Activated CD8-positive, alpha-beta memory T cell treated with anti-CD3 and anti-CD28 coated beads for 1 hour (primary cell): ENCODE measurements at places on chromosomes 4 and X.

DNA sequence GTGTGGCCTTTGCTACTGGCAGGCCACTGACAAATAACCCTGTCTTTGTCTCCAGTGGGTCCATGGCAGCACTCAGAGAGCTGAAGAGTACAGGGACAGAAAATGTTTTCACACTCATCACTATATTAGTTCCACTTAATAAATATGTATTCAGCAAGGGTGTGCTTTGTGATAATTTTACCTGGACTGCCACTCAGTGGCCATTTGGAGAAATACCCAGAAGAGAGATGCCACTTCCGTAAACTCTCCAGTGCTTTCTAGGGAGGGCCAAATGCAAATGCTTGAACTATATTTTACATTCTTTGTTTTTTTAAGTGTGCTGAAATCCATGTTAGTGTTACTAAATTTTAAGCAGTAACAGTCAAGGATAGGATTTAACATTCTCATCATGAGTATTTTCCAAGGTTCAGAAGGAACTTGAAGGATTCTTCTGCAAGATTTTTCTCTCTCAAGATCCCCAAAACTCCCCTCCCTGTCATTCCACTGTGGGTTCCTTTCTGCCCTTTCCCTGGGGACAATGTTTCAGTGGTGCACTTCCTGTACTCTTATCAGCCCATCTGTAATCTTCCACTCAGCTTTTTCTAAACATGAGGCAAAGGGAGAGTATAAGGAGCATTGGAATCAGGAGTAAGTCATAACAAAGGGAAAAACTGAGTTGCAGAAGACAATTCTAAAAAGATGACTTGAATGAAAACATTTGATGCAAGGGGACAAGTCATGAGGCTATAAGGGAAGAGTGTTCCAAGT lies 46.0 kb downstream of the TFDP3 start:
- DNase-seq: no peak

GRCh38 chr4:82753725-82754410 lies 44.7 kb downstream of the SCD5 start:
- no peak for DNase-seq

GRCh38 chr4:68997040-68997439 lies 45.4 kb upstream of the UGT2A3 start:
- DNase-seq: no peak

- DNase-seq: no peak
These were observed 429.2 kb upstream of the TRAM1L1 start for GRCh38 chr4:117514391-117515175.

GRCh38 chr4:179372242-179372641 lies 1930.0 kb upstream of the AGA start:
- no peak for DNase-seq

- no peak for DNase-seq
These were observed 138.9 kb upstream of the ITM2A start for GRCh38 chrX:79506001-79506400.

GRCh38 chr4:124431653-124432192 lies 280.8 kb downstream of the ANKRD50 start:
- no peak for DNase-seq

- no peak for DNase-seq
These were observed 122.5 kb upstream of the TEX13D start for GRCh38 chrX:124209792-124210576.

- no peak for DNase-seq
These were observed 76.2 kb downstream of the CXCL13 start for GRCh38 chr4:77681792-77682191.

DNA sequence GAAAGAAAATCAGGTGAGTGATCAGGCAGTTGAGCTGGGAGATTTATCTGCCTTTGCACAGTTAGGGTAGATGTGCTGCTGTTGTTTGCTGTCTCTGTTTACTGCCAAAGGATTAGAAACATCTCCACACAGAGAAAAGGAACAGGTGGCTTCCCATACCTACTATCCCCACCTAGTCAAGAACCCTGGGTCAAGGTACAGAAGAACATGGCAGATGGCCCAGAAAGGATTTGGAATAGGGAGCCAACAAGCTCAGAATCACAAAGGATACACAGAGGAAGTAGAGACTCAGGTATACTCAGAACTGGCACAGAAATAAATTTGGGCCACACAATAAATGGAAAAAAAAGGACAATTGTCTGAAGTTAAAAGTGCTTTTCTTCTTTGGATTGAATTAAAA lies 64.3 kb downstream of the TIGD2 start:
- no peak for DNase-seq

- DNase-seq: no peak
These were observed 643 bp downstream of the FHL1 start for GRCh38 chrX:136147976-136148375.

DNA sequence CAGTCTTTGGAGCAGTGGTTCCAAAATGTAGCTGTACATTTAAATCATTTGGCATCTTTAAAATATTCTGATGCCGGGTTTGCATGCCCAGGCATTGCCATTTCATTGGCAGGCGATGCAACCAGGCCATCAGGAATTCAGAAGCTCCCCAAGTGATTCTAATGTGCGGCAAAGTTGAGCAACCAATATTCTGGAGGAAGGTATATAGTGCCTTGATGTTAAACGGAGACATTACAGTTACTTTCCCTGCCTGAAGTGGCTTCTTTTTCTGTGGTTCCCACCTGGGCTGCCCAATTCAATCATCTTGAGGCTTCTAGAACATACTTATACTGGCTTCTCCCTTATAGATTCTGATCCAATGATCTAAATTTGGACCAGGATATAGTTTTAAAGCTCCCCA lies 68.7 kb upstream of the PGM2 start:
- DNase-seq: no peak

DNA sequence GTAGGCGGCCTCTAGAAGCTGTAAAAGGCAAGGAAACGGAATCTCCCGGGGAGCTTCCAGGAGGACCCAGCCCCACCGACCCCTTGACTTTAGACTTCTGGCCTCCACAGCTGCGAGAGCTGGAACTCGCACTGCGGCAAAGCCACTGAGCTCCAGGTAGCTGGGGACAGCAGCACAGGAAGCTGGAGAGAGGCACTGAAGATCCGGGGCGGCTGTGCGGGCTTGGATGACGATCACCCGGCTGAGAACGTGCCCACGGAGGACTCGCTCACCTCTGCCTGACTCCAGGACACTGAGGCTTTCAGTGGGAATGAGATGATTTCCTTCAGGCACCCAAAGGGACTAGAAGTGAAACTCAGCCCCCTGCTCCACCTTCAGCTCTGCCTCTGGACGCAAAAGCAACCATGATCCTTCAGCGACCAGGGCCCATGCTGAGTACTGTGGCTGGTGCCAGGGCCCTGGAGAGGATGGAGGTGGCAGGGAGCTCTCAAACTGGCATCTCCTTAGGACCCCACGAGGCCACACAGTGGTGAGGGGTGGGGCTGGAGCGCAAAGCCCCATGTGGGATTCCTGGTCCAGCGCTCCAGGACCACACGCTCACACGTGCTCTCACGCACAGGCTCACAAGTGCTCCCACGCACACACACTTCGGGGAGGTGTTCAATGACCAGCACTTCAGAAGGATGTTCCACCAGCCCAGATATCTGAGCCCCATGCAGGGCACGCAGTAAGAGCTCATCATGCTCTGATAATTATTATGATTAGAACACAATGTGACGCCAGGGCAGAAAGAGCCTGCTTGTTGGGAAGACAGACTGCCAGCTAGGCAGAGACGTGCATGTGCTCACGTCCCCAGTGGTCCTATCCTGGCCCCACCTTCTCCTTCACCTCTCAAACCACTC lies 47.2 kb downstream of the ADRA2C start:
- DNase-seq: no peak

DNA sequence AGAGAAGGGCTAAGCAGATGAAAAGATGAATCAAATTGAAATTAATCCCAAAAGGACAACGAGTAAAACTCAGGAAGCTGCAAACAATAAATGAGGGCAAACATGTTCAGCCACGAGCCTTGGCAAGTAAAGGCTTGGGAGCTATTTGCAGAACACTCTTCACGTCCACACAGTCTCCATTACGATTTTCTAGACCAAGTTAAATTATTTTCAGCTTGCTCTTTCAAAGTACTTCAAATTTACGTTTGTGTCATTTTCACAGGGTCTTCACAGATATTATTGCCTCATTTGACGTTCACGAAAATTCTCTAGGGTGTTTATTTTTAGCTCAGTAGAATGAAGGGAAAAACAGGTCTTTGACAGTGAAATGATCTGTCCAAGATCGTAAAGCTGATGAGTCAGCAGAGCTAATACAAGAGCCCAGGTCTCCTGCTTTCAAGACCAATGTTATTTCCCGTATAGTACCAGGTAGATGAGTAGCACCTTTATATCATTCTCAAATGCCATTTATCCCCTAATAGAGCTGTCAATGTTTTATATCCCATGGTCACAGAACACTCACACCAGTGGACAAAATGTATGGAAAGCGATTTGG lies 20.9 kb downstream of the KLB start:
- DNase-seq: no peak

DNA sequence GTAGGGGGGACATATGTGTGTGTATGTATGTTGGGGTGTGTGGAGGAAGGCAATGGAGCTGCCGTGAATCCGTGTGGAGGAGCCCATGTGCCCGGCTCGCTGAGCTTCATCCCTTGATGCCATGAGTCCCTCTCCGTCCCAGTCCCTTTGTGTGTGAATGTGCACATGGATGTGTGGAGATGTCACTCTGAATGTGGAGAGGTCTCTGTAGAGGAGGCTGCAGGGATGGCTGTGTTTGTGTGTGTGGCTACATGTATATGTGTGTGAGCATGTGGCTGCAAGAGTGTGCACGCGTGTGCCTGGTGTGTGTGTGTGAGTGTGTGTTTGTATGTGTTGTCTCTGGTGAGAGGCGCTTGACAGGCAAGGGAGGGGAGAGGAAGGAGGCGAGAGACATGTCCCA lies 1.3 kb downstream of the DLG3 start:
- DNase-seq: no peak

DNA sequence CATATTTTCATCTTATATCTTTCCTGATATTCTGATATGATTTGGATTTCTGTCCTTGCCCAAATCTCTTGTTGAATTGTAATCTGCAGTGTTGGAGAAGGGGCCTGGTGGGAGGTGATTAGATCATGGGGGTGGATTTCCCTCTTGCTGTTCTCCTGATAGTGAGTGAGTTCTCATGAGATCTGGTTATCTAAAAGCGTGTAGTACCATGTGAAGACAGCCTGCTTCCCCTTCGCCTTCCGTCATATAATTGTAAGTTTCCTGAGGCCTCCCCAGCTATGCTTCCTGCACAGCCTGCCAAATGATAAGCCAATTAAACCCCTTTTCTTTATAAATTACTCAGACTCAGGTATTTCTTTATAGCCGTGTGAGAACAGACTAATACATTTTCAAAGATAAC lies 77.2 kb downstream of the ANKRD50 start:
- no peak for DNase-seq

DNA sequence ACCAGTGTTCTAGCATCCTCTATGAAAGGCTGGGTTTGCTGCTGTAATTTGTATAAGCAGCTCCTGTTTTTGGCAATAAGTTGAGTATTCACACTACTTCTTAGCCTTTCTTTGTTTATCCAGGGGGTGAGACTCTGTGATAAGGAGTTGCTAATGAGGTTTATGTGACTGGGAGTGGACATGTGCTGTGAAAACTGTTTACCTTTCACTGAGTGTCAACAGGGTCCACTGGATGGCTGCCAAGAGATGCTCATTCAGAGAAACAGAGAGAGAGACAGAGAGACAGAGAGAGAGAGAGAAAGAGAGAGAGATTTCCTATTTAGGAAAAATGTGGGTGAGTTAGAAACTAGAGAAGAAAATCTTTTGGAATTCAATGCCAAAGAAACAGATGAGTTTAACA lies 233.9 kb downstream of the CHIC2 start:
- no peak for DNase-seq

DNA sequence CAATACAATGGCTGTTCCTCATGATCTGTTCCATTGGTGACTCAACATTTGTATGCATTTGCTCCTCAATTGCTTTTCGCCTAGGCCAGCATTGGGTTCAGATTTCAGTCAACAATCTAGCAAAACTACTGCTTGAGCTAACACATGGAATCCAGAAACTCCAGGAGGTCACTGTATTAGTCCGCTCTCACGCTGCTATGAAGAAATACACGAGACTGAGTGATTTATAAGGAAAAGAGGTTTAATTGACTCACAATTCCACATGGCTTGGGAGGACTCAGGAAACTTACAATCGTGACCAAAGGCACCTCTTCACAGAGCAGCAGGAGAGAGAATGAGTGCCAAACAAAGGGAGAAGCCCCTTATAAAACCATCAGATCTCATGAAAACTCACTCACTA lies 67.1 kb downstream of the RXFP1 start:
- DNase-seq: no peak

GRCh38 chr4:67522851-67523671 lies 22.2 kb downstream of the CENPC start:
- no peak for DNase-seq

- no peak for DNase-seq
These were observed 63.2 kb downstream of the QDPR start for GRCh38 chr4:17448689-17449088.

GRCh38 chr4:140065393-140065792 lies 88.6 kb downstream of the MAML3 start:
- DNase-seq: no peak

DNA sequence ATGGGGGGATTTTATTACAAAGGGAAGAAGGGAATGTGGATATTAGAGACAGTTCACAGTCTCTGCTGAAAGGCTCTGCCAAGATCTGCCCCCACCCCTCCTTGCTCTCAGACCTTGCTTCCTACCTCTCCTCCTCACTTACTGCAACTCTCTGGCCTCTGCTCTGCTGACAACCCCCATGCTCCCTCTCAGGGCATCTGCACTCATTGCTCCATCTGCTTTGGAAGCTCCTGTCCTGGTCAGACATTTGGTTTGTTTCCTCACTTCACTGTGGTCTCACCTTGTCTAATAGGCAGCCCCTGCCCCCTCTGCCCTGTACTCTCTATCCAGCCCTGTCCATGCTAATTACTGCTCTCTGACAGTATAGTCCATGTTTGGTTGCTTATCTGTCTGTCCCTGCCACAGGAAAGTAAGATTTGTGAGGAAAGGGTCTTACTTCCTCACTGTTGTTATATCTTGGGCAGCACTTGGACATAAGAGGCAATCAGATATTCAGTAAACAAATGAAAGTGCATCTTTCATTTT lies 189.3 kb downstream of the PTTG2 start:
- DNase-seq: no peak

DNA sequence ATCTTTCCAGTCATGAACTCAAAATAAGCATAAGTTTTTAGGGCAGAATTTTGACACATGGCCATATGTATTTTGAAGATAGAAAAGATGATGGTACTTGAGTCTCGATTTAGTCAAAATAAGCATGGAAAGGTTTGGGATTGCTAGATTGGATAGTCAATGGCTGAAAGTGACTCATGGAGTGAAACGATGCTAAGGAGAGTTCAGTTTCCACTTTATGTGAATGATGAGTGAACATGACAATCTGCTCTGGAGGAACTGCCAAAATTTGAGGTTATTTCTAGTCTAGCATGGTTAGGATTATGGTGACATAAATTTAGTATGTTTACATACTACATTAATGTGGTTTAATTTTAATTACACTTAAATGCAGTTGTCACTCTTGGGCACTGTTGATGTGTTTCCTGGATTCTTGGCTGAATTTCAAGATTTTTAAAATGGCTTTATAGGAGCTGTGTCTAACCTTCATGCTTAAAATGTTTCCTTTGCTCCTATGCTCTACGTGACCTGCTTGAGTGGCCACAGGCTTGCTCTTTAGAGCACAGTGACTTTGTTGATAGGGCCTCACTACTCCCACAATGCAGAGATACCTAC lies 17.1 kb downstream of the DDX3X start:
- no peak for DNase-seq
